ENCODE measurements at places on chromosomes 13 and 19.

DNA sequence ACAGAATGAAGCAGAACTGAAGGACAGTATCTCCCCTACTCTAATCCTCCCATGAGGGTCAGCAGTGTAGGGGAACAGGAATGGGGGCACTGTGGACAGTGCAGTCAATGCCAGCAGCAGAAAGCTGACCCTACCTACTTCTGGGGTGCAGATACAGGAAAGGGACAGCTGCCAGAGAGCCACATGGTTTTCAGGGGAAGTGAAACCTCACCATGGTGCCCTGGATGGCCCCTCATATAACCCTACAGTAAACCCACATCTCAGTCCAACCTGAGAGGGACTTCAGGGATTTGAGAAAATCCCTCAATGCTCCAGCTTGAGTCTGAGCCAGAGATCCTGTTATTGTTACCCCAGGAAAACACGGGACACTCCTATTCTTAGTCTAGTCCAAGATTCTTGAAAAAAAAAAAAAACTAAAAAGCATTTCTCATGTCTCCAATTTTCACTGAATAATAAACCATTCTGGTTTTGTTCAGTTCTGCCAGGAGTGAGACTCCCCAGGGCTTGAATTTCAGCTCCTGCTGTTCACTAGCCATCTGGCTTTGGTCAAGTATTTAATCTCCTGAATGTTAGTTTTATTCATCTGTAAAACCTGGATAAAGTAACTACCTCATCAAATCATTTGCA lies 511.6 kb upstream of the ARGLU1 start:
- peak; percentile 15 for DNase-seq

DNA sequence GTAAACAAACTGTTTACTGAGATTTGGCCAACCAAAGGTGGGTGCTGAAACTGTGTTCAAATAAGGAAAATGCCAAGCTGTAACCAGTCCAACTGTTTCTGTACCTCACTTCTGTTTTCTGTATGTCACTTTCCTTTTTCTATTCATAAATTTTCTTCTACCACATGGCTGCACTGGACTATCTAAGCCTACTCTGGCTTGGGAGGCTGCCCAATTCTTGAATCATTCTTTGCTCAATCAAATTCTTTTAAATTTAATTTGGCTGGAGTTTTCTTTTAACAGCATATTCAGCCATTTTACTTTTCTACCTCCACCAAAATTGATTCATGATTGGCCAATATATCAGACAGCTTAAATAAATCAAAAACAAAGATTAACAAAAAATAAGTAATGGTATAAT lies 1575.5 kb upstream of the SPRY2 start:
- no peak for DNase-seq

DNA sequence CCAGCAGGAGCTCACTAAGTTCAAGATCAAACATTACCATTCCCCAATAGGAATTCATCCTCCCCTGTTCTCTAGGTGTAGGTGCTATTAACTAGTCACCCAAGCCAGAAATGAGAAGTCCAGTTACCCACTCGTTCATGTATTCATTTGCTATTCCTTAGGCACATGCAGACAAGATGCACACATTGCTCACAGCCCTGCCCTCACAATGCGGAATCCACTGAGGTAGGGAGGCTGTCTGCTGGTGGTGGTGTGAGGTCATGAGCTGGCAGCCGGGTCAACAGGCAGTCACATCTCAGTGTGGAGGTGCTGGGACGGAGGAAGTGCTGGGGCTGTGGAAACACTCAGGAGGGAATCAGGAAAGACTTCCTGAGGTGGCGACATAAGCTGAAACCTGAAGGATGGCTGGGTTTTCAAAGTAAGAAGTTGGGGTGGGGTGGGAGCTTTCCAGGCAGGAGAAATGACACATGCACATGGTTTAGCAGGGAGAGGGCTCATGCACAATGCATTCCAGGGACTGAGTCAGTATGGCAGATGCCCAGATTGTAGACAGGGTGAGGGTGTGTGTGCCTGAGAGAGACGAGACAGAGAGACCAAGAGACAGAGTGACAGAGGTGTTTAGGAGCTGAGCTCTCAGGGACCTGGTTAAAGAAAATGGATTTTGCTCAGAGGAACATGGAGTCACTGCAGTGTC lies 117.6 kb downstream of the USP12 start:
- DNase-seq, result no peak

GRCh38 chr13:91123456-91124127 lies 223.9 kb upstream of the MIR17HG start:
- no peak for DNase-seq

- no peak for DNase-seq
These were observed 44.3 kb downstream of the MCF2L start for GRCh38 chr13:113013303-113013702.

DNA sequence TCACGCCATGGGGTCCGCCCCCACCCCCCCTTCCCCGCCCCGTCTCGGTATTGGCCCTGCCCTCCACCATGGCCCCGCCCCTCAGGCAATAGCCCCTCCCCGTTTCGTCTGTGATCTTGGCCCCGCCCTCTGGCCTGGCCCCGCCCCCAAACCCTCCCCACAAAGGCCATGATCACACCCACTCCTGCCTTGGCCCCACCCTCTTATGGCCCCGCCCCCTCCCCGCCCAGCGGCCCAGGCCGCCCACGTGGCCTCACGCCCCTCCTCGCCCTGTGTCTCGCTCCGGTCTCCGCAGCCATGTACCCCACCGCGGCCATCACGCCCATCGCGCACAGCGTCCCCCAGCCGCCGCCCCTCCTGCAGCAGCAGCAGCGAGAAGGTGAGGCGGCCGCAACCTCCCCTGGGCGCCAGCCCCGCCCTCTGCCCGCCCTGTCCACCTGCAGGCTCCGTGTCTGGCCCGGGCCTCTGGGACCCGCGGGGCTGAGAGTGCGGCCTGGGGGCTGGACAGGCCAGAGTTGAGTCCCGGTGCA lies 61.3 kb downstream of the CELF5 start:
- DNase-seq, result no peak

GRCh38 chr19:2665103-2665502 lies 37.4 kb downstream of the GNG7 start:
- no peak for DNase-seq

- DNase-seq, result peak; percentile 46
These were observed 2.5 kb downstream of the RPS28 start for GRCh38 chr19:8323781-8324185.

DNA sequence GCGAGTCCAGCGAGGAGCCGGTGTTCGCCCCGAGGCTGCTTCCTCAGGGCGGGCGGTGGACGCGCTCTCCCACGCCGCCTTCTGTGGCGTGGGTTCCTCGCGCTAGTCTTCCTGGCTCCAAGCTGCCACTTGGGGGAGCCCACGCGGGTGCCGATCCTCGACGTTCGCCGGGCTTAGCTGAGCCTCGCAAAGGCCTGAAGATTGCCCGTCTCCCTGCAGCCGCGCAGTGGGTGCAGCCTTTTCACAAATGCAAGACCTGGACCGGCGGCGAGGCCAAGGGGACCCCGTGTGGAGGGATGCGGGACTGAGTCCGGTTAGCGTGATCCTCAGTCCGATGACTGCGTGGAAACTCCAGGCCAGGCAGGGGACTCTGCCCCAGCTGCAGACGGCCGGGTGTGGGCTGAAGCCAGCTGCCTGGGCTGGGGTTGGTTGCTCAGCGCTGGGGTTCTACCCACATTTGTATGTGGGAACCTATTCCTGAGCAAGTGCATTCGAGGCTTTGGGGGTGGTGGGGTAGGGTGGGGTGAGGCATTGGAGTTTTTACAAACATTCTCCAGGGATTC lies 16.6 kb upstream of the LRP3 start:
- no peak for DNase-seq

- no peak for DNase-seq
These were observed at the start of gene GRIK5 for GRCh38 chr19:42069619-42070351. Gene GRIK5 (minus strand): TSS chr19:42070206. CDS start chr19:42065770, 4,436 bp downstream.

DNA sequence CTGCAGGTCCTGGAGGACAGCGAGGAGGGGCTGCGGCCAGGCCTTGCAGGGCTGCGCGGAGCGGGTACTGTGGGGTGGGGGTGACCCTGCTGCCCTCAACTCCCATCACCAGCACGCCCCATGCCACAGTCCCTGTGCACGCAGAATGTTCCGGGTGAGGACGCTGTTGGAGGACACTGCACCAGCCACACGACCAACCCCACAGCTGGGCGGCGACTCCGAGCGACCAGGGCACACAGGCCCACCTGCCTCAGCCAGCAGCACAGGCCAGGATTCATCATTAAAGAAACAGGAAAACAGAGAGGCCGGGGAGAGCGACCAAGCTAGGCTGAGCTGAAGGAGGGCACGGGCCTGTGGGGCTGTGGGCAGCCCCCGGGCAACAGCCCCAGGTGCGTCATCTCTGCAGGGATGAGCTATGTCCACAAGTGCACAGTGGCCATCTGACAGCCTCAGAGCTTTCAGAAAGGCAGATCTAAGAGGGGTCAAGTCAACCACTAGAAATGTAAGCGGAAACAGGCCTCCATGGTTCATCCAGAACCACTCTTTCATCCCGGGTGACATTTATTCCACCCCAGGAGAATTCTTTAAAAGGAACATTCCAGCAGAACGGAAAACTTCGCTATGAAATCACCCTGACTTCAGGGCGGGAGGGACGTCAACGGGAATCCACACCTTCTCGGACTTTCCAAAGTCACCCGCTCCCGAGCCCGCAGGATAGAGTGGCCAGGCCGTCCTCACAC lies 1.5 kb downstream of the GAS6 start:
- peak; percentile 76 for DNase-seq

DNA sequence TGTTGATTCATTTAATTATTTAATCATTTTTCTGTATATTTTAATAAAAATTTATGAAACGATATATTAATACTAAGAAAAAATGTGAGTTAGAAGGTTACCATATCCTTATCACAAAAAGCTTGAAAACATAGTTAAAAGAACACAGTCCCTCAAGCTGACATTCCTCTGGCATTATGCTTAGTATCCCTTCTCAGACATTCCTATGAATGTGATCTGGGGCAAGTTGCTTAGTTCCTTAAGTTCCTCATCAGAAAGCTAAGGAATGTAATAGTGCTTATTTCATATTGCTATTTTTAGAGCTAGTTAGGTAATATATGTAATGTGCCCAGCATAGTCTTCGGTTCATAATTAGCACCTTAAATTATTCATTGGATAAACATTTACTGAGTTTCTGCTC lies 122.8 kb downstream of the MTUS2 start:
- DNase-seq, result no peak

GRCh38 chr19:4748589-4748988 lies 24.9 kb upstream of the DPP9 start:
- DNase-seq, result peak; percentile 71

DNA sequence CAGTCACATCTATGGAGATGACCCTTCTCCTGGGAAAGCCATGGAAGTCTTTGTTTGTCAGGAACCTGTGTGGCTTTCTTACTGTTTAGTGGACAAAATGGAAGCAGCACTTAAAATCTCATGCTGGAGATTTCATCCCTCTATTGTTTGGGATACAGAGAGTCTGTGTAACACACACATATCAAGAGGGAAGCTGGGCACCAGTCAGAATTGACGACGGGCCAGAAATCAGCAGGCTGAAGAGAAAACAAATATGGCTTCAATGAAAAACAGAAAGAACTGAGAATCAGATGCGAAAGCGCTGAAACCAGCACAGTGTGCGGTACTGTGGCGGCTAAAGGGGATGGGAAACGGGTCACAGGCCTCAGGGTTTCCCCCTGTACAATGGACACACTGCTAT lies 72.2 kb upstream of the WASF3 start:
- no peak for DNase-seq

Measured in RPMI8226 (cell line).